ENCODE measurements at places on chromosomes 5 and 9.

DNA sequence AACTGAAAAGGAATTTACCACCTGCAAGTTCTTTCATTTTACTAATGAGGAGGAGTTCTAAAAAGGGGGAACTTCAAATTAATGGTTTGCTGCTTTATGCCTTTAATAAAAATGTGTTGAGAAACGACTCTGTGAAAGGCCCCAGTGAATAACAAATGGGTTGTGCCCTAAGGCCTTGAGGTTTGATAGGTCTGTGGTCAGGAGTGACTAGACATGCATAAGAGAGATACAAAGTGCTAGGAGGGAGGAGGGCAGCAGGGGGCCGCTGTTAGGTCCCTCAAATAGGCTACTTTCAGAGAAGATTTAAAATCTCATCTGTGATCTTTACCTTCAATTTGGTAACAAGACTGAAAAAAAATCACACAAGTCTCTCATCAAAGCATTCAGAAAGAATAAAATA lies 58.3 kb downstream of the FAM81B start:
- DNase-seq = no peak

DNA sequence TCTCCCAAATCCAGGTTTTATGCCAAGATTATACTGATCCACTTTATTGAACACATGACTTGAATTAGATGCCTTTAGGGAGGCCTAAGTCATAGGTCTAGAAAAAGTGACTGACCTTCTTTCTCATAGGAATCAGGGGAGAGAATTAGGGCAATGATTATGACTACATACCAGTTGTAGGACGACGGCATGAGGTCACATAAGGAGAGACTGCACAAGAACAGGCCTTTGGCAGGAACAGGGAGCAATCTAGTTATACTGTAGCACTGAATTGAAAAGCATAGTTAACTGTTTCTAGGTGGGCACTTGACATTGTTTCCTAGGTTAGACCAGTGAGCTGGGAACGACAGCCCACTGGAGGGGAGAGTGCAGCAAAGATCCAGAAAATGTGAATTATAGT lies 22.7 kb downstream of the CREBRF start:
- DNase-seq = no peak

- DNase-seq = no peak
These were observed 13.5 kb upstream of the MAMDC2 start for GRCh38 chr9:70030156-70030555.

GRCh38 chr5:16909464-16909863 lies 26.6 kb downstream of the MYO10 start:
- no peak for DNase-seq

DNA sequence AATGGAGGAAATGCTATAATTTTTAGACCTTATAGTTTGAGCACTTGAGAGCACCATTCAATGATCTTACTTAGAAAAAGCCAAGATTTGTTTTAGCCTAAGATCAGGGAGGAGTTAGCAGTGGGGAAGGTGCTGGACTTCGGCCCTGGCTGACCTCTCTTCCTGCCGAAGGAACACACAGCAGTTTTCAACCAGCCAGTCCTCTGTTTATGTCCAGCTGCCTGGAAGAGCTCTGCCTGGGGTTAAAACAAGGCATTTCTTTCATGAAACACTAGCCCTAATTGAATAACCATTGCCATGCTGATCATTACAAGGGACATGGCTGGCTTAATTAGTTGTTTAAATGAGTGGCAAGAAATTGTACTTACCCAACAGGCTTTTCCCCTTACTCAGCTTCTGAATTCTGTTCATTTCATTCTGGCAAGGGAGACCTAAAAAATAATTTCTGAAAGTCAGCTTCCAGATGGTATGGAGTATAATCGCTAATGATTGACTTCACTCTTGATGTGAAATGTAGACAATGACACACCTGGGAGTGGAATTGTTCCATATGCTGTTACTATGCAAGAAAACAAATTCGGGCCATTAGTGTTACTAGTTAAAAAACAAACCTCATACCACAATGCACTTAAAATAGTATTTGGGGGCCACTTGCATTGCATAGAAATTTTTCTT lies 514.2 kb downstream of the SPOCK1 start:
- DNase-seq = no peak

- no peak for DNase-seq
These were observed 83.8 kb upstream of the IL6ST start for GRCh38 chr5:56078278-56079156.

- no peak for DNase-seq
These were observed 13.7 kb upstream of the CARTPT start for GRCh38 chr5:71705421-71705820.

DNA sequence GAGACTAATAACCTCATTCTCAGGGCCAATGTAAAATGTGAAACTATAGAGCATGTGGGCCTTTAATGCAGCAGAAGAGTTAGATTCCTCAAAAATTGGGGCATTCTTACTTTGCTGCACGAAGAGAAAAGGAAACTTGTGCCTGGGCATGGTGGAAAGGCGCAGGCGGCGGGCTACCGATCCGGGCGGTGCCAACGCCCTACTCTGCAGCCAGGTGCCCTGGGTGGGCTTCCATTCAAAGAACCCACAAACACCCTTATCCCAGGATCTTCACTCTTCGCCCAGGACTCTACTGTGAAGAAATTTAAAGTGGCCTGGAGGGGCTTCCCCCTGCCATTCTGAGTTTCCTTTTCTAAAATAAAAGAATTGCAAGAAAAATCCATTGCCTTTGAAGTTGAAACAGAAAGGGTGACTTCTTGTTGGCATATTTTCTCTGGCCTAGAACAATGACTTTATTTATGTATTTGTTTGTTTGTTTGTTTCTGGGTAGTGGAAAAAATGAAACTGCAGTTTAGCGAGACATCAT lies 124.9 kb downstream of the TMEM161B start:
- no peak for DNase-seq

GRCh38 chr5:34709861-34710673 lies 53.9 kb downstream of the RAI14 start:
- peak; percentile 66 for DNase-seq

GRCh38 chr5:24364711-24365110 lies 280.1 kb downstream of the CDH10 start:
- no peak for DNase-seq

DNA sequence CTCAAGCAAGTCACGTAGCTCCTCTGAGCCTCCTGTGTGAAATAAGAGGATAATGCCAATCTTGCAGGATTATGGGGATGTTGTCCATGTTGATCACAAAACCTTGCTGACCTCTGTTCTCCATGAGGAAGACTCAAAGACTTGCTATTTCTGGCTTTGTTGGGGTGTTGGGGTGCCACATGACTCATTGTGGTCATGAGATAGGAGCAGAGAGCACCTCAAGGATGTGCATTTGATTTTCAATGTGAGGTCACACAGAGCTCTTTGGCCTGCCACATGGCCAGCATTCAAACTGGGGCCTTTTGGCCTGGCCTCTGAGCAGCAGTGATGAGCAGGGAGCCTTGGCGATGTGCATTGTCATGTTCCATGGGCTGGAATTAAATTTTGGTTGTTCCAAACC lies 380.3 kb downstream of the GADD45G start:
- DNase-seq = no peak

- no peak for DNase-seq
These were observed at the start of gene INSL4 for GRCh38 chr9:5231212-5231611. TSS of gene INSL4 (plus strand) at chr9:5231419. CDS start at chr9:5231524, 105 bp downstream.

- DNase-seq = no peak
These were observed 2.6 kb upstream of the CCNI2 start for GRCh38 chr5:132744659-132745058.

DNA sequence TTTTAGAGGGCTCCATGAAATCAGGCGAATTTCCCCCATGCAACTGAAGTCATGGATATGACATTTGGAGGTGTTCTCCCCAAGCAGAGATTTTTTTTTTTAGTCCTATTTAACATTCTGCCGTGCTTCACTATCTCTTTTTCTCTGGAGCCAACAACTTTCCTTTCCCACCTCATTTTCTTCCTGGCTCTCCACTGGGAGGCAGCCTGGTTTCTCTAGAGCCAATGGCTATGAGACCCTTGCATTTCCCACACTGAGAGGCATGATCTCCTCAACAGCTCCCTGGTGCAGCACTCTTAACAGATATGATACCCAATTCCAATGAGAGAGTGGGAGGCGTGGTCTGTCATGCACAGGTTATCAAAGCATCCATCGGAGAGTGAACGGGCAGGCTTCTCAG lies 310.8 kb downstream of the DRD1 start:
- no peak for DNase-seq

DNA sequence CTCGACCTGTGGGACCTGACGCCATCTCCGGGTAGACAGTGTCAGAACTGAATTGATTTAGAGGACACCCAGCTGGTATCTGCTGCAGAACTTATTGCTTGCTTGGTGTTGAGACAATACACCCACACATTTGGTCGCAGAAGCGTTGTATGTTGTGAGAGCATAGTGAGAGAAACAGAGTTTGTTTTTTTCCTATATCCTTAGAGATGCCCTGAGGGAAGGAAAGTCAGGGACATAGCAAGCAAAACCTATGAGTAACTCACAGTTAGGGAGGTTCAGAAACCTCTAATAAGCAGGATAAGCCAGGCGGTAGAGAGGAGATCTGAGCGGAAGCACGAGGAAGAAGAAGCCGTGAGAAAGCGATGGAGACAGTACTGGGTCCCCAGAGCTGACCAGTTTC lies 59.8 kb downstream of the PTCD2 start:
- DNase-seq = no peak

DNA sequence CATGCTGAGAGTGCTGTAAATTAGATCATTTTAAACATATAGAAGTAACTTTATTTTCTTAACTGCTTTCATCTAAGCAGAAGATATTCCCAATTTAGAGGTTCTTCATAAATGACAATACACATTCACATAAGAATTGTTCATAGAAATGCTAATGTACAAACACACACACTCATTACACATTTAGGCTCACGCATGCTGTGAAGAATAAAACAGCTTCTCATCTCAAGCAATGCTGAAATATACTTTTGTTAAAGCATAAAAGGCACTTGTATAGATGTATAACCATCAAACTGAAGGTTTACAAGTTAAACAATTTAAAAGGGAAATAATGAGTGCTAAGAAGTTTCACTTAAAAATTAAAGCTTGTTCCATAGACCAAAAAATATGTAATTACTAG lies 18.1 kb upstream of the FTMT start:
- DNase-seq = no peak

DNA sequence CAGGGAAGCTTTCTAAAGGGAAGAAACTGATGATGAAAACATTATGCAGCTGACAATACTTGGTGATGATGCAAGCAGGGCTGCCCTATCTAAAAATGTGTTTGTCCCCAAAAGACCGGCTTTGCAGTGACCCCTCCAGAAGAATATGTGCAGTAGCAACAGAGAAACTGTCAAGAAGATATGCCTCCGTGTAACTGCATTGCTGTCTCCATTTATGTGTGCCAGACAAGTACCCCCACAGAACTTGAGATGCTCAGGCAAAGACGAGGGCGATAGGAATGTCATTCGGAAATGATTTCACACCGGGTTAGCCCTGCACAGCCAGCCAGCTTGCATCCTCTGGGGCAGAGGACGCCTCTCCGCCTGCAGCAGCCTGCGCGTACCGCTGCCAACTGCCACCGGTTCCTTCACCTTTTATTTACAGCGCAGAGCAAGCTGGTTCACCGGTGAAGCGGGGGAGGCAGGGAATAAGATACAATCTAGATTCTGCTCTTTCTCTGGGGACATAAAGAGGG lies 2.0 kb downstream of the GABBR2 start:
- DNase-seq = no peak

GRCh38 chr9:4939118-4939561 lies 45.9 kb upstream of the JAK2 start:
- DNase-seq = no peak

Measured in AG09309 (cell line).